ENCODE measurements at places on chromosomes 4 and X.

DNA sequence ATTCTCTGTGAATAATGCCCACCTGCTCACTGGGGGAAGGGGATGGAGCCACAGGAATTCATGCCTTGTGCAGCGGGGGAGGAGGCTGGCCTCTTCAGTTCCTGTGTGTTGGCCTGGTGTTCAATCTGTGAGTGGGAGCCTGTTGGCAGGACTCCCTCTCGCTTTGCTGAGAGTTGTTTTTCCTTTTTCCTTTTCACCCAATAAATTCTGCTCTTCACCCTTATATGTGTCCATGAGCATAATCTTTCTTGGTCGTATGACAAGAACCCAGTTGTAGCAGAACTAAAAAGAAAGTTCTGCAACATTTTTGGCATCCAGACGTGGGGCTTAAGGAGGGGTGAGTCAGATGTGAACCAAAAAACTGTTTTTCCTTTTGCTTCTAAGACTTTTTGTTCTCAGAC lies 235.2 kb upstream of the HDX start:
- DNase-seq, result no peak

GRCh38 chr4:83581411-83582288 lies 45.7 kb downstream of the GPAT3 start:
- no peak for DNase-seq

- DNase-seq, result no peak
Measured at GRCh38 chrX:78024349-78025059, 55.1 kb upstream of the PGAM4 start.

DNA sequence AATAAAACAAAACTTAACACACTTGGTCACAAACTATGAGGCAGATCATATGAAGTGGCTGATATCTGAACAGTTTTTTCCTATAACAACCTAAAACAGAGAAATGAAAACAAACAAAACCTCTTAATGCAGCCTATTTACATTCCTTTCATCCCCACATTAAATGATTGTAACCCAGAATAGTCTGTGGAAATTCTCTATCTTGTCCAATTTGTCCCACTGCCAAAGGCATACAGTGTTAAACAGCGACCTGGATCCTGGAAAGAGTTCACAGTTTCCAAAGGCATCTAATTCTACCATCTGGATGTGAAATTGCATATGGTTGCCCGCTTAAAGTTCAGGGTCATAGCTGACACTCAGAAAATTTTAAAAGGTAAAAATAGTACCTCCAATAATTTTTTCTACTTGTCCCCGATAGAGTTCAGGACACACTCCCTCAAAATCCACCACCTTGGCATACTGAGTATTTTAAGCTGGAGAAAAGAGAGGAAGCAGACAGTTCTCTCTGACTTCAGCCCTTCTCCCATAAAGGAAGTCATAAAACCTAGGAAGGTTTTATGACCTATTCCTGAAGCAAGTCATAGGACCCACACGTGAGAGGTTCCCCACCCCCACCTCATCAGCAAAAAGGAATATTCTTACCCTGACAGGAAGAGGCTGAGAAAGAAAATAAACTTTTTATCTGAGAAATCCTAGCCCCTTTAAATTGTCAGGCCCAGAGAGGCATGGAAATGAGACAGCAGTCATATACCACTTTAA lies 270.2 kb downstream of the PAPSS1 start:
- DNase-seq, result no peak

GRCh38 chr4:109206620-109207019 lies 95.8 kb downstream of the COL25A1 start:
- DNase-seq, result no peak

DNA sequence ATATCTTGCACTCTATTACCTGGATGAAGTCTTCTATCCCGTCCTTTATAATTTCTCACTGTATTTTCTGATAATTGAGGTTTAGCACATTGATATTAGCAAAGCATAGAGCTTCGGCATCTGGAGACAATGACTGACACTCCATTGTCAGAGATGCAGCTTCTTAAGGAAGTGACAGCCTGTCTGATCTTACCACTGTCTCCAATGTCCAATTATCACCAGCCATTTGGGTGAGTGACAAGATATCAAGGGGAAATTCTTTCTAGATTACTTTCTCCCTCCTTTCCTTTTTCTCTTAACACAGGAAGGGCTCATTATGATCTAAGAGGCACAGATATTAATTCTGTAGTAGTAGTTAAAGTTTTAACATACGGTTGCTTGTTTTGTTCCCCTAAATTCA lies 86.4 kb downstream of the LDB2 start:
- DNase-seq, result no peak

DNA sequence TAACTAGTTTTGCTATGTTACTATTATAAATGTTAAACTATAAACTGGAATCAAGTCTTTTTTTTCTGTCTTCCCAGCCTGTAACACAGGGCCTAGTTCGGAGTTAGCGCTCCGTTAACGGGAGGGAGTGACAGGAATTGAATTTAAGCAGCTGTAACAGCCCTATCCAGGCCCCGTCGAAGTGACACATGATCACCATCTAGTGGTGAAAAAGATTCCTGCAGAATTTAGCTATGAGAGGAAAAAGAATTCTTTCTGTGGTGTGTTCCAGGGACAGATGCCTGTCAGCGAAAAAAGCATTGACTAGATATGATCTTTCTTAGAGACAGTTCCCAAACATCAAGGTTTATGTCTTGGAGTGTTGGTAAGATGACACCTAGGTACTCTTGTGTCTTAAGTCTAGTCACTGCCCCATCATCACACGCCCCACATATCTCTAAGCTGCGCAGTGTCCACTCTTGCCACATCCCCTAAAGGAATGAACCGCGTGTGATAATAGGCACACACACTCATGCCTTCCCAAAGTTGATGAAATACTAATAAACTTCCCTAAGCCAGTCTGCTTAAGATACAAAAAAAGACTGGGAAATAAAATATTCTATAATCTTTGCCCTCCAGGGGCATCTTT lies 2.1 kb downstream of the GAB3 start:
- no peak for DNase-seq

- no peak for DNase-seq
Measured at GRCh38 chr4:162912482-162912881, 254.2 kb downstream of the NAF1 start.

DNA sequence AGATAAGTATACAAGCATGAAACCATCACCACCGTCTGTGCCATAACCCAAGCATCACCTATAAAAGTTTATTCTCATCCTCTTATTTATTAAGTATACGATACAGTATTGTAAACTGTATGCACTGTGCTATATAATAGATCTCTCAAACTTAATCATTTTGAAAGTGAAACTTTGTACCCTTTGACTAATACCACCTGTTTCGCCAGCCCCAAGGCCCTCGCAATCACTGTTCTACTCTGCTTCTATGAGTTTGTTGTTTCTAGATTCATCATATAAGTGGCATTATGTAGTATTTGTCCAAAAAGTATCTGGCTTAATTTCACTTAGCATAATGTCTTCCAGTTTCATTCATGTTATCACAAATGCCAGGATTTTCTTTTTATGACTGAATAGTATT lies 72.1 kb upstream of the DOCK11 start:
- DNase-seq, result no peak

DNA sequence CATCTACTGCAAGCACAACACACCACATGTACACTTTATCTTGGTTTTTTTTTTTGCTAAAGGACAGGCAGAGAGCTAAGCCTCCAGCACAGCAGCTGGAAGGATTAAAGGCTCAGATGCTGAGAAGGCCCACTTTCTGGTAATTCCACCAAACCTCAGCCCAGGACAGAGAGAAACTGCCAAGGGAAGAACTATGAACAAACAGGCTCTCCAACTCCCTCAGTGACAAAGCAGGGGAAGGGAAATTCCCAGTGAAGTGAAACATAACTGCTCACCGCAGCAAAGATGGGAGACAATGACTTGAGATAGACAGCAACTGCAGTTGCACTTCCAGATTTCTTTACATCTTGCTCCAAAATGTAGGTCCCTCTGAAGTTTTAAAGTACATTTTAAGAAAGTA lies 4.8 kb downstream of the PROM1 start:
- DNase-seq, result no peak

DNA sequence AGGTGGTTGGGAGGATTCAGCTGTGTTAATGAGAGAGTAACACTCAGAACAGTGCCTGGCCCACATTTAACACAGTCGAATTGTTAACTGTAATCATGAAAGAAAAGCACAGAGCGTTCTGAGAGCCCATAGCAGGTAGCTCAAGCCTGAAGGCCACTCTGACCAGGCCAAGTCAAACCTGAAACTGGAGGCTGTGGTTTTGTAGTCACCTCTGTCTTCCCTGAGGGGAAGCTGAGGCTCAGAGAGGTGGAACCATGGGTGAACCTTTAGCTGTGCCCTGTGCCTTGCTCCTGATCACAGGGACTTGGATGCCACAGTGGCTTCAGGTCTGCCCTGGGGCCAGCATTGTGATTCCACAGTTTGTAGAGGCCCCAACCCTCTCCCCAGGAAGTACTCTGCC lies 16.6 kb upstream of the UBA1 start:
- no peak for DNase-seq

DNA sequence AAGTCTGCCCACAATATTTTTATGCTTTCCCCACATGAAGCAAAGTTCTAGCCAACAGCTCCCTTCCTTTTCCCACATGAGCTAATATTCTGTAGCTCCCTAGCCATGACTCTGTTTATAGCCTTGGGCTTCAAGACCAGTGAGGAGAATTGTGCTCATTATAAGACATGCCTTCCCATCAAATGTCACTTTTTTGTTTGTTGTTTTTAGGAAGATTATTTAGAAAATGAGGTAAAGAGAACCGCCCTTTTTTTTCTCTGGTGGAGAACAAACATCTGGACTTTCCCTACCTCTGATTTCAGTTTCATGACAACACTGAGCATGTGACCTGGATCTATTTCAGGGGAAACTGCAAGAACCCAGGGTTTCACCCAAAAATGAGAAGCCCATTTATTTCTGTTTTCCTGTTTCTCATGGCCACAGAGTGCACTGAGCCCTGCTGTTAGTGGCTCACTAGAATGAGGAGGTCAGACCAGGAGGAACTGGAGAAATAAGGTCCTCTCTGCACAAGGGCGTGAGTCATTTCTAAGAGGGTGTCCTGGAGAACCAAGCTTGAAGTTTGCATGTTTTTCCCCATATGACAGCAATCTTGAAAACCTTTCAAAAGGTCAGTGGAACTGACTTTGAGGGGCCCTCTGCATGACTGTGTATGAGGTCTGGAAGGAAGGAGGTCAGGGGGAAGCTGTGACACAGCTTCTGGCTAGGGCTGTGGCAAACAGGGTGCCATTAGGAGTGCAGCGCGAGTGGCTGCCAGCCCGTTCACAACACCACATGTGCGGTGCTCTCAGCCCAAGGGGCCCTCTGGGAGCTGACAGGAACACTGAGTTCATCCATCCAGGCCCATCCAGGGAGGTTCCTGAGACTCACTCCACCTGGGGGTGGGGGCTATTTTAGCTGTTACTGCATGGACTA lies 55.2 kb downstream of the CHST7 start:
- no peak for DNase-seq

Data from stimulated activated CD8-positive, alpha-beta memory T cell treated with anti-CD3 and anti-CD28 coated beads, Interleukin-2, amount 100 ng/mL, for 1 hour (primary cell).